ENCODE measurements at places on chromosomes 2 and 18. TPM values are rescaled to one million over a fixed set of nuclear protein-coding genes. Genes with fewer than 3 reads are reported as not detected.

GRCh38 chr18:63447066-63447465, 24.8 kb upstream of the VPS4B start:
- DNase-seq = no peak

The ATF2 gene
- 15.0 TPM for total RNA-seq

The VWA3B gene
- total RNA-seq = not detected

The HOXD12 gene
- not detected for total RNA-seq

- DNase-seq = no peak
These were observed 54.4 kb downstream of the SCN3A start for GRCh38 chr2:165149439-165149838.

The ABHD1 gene
- total RNA-seq = 0.36 TPM

- DNase-seq = no peak
These were observed 774.7 kb downstream of the METTL4 start for GRCh38 chr18:1796636-1797035.

- DNase-seq = peak; percentile 22
These were observed 64.1 kb upstream of the RAPGEF4 start for GRCh38 chr2:172671501-172671900.

DNA sequence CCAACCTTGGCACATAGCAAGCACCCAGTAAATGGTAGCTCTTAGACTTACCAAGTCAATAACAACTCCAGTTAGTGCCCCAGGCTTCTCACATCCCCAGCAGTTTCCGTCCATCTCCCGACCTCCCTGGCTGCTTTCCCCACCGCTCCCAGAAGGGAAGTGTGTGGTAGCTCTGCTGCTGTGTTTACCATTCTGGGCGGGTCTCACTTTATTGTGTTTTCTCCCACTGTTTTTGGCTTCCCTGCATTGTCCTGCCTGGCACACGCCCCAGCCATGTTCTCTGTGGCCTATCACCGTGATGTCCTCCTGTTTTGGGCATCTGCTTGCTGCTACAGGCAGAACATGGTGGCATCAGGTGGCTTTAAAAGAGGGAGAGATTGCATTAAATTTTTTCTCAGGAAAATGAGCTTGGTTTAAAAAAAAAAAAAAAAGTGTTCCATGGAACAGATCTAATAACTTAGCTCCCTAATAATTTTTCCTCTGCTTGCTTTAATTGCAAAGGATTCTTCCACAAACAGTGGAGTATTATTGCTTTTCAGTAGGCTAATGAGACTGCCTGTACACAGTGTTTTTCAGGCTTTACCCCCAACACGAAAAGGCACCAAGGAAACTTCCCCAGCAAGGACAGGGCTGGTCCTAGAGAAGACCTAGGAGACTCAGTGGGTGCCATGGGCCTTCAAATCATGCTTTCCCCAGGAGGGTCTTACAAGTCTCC, 8.0 kb upstream of the COX7A2L start:
- DNase-seq = peak; percentile 76

DNA sequence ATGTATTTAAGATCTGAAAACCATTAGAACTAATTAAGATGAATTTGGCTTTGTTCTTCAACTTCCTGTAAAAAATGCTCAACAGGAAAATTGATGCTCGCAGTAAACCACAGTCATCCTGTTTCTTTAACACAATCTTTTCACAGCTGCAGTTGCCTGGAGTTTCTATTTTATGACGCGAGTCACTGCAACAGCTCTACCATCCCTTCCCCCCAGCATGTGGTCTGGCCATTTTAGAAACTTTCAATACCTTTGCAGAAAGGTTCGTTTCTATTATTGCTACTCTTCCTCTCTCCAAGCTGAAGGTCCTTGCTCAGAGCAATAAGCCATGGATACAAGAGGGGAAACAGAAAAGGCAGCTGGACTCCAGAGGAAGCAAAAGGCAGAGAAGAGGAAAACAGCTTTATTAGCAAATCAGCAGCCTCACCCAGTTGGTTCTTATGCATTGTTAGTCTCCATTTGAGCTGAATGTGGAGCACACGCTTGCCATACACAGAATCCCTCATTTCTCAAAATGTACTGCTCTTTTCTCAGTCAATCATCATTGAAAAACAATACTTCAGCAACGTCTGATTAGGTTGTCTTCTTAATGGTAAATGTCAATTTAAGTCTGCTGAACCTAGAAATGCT, 3.9 kb downstream of the WIPF1 start:
- peak; percentile 40 for DNase-seq

- DNase-seq = peak; percentile 19
These were observed 19.3 kb downstream of the GPR55 start for GRCh38 chr2:230905448-230906421.

- peak; percentile 1 for DNase-seq
These were observed 495.6 kb downstream of the NYAP2 start for GRCh38 chr2:225895126-225895525.

- DNase-seq = peak; percentile 71
These were observed 123.3 kb downstream of the CLIP4 start for GRCh38 chr2:29238497-29238896.

The TSN gene
- 83.0 TPM for total RNA-seq

The TCF23 gene
- not detected for total RNA-seq

The PPP1CB gene
- 84.2 TPM for total RNA-seq

DNA sequence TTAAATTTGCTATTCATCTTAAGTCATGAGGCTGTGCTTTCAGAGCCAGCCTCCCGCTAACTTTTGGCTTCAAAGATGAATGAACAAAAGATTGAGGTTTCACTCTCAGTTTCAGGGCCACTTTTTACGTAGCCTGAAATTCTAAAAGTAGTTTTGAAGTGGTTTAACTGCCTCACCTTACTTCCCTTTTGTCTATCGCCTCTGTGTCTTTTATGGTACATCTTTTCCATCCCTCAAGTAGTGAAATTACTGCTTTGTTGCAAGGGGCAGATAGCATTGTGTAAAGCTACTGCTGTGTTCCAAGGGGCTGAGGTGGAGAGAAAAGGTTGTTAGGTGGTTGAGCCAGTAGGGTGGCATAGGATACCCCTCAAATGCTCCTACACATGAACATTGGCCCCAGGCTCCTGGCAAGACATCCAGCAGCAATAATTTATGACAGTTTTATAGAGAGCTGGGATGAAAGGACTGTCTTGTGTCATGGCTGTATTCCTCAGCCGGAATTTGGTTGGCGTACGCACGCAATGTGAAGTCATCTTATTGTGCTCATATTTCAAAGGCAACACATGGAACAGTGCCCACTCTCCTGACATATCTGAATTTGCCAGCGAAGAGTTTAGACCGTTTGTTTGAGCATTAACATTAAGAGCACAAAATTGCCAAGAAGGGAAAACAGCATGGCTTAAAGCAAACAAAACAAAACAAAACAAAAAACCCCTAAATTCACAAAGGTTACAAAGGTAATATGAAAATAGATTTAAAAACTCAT, 32.2 kb downstream of the QPCT start:
- peak; percentile 95 for DNase-seq

DNA sequence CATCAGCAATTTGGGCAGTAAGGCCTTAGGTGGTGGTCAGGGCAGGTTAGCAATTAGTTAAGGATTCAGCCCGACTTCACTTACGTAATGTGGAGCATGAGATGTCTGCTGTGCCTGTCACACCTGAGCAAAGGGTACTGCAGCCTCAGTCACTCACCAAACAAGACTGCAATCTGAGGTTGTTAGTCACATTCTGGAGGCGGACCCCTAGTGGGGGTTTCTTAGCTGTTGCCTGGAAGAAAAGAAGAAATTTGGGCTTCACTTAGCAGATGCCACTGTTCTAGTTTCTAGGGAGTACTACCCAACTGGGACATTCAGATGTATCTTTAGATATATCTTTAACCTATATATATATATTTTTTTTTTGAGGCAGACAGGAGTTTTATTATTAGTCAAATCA, 529.9 kb downstream of the SLC4A3 start:
- peak; percentile 28 for DNase-seq

- DNase-seq = no peak
These were observed 63.3 kb downstream of the FBXO15 start for GRCh38 chr18:74084184-74084855.

DNA sequence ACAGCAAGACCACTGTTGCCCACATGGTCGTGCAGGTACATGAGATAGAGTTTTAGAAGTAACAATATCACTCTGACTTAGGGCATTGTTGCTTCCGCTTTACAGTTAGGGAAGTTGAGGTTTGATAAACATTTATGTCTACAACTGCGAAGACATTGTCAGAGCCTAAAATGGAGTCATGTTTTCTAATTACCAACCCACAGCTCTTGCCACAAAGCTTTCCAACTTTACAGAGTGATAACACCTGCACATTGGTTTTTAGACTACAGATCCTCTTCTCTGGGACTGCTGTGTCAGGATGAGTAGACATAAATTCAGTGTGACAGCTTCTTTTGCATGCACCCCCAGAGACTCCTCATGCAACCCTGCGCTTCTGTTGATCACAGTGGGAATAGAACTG, 119.0 kb downstream of the FEZ2 start:
- DNase-seq = no peak

- peak; percentile 6 for DNase-seq
These were observed 397.7 kb downstream of the TRIB2 start for GRCh38 chr2:13114391-13114790.

GRCh38 chr18:73047688-73048087, 179.9 kb upstream of the NETO1 start:
- DNase-seq = peak; percentile 24

DNA sequence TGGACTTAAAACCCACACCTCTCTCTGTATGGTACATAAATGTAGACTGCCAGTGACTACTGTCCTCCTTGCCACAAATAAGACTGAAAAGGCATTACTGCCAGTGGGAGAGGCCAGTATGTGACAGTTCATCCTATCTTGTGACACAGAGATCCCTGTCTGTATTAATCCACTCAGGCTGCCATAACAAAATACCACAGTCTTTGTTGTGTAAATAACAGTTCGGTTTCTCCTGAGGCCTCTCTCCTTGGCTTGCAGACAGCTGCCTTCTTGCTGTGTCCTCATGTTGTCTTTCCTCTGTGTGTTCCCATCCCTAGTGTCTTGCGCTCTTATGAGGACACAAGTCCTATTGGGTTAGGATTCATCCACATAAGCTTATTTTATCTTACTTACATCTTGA, 46.4 kb upstream of the IL1RL1 start:
- no peak for DNase-seq

The RNF125 gene
- 1.1 TPM for total RNA-seq

The HOXD4 gene
- total RNA-seq = 1.8 TPM

DNA sequence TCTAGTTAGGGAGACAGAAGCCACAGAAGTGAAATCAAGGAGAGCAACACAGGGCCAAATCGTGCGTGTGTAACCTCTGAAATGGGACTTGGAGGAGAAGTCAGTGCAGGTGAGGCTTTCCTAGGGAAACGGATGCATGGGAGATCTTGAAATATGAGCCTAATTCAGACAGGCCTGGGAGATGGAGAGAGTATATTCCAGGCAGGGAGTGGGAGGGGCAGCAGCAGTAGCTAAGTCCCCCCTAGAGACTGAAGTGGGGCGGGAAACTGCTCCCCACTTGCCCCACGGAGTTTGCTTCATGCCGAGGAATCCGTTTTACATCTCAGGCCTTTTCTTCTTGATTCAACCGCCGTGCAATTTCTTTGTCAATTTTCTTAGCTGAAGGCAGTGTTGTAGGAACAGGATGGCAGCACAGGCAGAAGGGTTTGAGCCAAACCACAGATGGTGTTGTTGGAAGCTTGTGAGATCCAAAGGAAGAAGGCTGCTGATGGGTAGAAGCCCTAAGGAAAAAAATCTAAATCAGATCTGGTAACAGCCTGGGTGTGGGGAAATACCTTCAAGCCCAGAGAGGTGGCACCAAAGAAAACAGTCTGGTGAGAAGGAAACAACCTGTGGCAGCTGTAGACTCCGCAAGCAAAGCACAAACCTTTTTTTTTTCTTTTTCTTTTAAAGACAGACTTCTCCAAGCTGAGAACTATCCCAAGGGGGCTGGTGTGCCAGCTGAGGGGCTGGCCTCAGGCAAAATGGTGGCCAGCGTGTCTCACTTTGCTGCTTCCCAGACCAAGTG, 40.2 kb downstream of the EPAS1 start:
- DNase-seq = no peak

All from PC-3 (cell line).